ENCODE measurements at places on chromosomes 5 and 9.

GRCh38 chr5:33364406-33364805, 76.4 kb upstream of the TARS1 start:
- no peak for DNase-seq

GRCh38 chr9:131395157-131396098, 1.5 kb downstream of the PRRC2B start:
- DNase-seq: peak; percentile 51

GRCh38 chr5:54385994-54386393, 69.5 kb upstream of the HSPB3 start:
- DNase-seq: no peak

GRCh38 chr9:133443982-133444381, 15.8 kb upstream of the CACFD1 start:
- peak; percentile 25 for DNase-seq

DNA sequence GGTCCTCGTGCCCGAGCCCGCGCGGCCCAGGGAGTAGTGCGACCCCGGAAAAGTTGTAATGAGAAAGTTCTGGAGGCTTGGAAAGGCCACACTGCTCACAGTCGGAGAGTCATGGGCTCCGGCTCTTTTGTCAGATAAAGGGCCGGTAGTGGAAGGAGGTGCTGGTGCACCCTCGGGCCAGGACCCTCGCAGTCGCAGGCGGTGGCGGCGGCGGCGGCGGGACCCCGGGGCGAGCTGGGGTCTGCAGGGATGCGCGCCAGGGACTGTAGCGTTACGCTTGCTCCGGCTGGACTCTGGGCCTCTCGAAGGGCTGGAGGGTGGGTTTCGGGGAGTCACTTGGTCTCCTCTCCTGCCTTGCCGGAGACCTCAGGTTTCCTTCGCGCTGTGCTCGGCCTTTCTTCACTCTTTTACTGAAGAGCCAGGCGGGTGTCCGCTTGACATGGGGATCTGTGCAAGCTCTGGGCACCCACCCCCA, 1.5 kb downstream of the RORB start:
- no peak for DNase-seq

GRCh38 chr9:136840877-136841645, 1.2 kb upstream of the AJM1 start:
- peak; percentile 79 for DNase-seq

- peak; percentile 43 for DNase-seq
Observed at GRCh38 chr9:122453677-122454135, 24.0 kb downstream of the OR1J1 start.

DNA sequence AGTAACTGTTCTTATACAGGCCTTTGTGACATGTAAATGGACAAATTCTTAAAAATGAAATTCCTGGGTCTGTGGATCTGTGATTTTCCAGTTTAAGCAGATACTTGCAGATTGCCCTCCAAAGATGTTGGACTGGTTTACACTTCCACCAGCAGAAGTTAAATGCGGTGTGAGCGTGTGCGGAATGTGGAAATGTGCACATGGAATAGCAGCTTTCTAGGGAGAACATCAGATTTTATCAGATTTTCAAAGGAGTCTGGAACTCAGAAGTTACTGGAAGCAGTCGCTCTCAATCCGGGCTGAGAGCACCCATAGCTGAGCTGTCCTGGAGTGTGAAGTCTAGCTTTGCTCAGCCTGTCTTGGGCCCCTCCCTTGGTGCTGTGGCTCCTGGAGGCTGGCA, 97.4 kb downstream of the PPARGC1B start:
- no peak for DNase-seq

- no peak for DNase-seq
Observed at GRCh38 chr9:106467113-106467864, 395.7 kb upstream of the ZNF462 start.

- DNase-seq: no peak
Observed at GRCh38 chr9:14722391-14723035, at the start of gene CER1. Gene CER1, minus strand, starts transcription at chr9:14722733. Its CDS starts 61 bp downstream, at chr9:14722672.

GRCh38 chr5:34521628-34522290, 134.4 kb upstream of the RAI14 start:
- DNase-seq: no peak

DNA sequence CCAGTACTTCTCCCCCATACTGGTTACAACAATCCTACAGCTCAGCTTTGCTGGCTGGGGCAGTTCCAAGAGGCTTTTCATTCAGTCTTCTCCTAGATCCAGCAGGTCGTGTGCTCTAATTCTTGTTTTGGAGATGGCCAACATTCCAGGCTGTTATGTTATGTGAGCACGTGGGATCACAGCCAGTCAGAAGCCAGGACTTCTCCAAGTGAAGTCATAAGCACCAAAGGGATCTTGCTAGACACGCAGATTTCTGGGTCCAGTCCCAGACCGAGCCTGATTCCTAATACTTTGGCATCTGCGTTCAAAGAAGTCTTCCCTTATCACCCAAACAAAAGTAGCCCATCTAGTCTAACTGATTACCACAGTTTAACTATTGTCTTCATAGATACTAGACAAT, 1.4 kb upstream of the LARP1 start:
- DNase-seq: peak; percentile 75

GRCh38 chr5:166708291-166708690, 1583.2 kb upstream of the WWC1 start:
- DNase-seq: no peak

DNA sequence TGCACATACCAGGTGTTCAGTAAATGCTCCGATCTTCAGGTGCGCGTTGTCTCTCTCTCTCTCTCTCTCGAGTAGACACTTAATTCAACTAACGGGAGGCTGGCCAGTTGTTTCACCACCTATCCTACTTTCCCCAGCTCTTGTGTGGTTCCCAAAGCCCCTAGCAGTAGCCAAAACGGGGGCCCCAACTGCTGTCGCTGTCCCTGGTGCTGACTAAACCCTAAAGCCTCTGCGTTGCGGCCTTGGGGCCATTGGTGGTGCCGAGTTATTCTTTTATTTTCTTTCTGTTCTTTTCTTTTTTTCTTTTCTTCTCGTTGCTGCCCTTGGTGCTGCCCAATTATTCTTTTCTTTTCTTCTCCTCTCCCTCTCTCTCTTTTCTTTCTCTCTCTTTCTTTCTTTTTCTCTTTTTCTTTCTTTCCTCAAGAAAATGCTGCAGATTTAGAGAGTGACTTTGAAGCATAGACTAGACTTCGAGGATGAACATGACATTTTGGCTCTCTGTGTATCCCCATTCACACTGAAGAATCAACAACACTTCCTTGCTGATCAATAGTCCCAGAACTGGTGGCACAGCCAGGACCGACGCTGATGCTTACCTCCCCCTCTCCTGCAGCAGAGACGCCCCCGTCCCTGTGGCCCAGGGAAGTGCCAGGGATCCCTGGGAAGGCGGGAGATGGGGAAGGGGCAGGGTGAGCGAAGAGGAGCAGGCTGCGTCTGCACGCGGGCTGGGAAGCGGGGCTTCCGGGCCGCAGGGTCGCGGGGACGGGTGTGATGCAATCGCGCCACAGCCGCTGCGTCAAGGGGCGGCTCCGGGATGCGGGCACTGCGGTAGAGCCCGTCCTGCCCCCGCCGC, at the start of gene FBLL1:
TSS of gene FBLL1 (plus strand) at position 785 of the 853 bp plus-strand sequence. CDS start 200 bp downstream, outside the sequence.
- DNase-seq: no peak

GRCh38 chr9:134189145-134189469, 24.7 kb upstream of the RNU6ATAC start:
- DNase-seq: no peak

- DNase-seq: peak; percentile 93
Observed at GRCh38 chr5:91151947-91152346, 231.2 kb downstream of the ARRDC3 start.

- peak; percentile 87 for DNase-seq
Observed at GRCh38 chr9:114108016-114108833, 9.1 kb upstream of the KIF12 start.

GRCh38 chr9:16869882-16870595, 431 bp downstream of the BNC2 start:
- DNase-seq: peak; percentile 45

DNA sequence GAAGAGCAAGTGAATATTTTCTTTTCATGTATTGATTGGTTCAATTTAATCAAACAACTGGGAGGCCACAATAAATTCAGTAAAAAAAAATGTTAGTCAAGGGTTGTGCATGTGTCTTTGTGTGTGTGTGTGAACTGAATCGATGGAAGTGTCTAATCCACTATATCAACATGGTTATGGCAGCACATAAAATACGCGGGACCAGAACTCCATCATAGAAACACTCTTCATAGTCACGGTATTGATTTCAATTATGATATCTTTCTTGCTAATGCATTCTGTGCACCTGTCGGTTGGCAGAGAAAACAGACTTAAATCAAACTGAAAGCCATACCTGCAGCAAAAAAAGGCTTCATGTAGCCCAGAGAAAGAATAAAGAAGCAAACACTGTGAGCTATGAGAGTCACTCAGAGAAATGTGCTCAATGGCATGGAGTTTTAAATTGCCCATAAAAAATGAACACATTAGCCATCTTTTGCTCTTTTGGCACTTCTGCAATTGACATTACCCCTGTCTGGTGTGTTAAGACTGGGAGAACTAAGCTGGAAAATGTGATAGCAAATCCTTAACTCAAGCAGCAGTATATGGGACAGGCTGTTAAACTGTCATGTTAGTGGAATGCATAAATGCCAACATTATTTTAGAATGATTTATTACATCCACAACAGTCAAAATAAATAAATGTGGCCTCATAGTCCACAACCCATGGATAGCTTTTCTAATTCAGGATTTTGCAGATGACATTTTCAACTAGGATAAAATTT, 642.4 kb upstream of the C9orf72 start:
- DNase-seq: no peak

DNA sequence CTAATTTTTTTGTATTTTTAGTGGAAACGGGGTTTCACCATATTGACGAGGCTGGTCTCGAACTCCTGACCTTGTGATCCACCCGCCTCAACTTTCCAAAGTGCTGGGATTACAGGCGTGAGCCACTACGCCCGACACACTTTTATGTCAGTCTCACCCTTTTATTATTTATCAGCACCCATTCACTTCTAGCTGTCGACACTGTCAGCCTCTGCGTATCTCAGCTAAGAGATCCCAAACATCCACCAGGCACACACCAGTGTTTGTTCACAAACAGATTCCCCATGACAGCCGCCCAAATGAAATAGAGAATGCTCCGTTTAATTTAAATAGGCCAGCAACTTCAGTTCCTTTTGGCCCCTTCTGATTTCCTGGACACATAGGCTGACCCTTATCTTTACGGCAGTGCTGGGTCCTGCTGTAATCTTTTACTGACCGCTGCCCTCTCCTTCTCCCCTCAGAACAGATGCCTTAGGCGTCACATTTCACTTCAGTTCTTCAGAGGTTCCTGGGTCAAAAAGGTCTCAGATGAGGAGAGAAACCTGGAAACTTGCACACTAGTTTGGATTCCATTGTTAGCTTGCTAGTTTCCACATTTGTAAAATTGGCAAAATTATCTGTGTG, 43.1 kb upstream of the CKMT2 start:
- DNase-seq: no peak

DNA sequence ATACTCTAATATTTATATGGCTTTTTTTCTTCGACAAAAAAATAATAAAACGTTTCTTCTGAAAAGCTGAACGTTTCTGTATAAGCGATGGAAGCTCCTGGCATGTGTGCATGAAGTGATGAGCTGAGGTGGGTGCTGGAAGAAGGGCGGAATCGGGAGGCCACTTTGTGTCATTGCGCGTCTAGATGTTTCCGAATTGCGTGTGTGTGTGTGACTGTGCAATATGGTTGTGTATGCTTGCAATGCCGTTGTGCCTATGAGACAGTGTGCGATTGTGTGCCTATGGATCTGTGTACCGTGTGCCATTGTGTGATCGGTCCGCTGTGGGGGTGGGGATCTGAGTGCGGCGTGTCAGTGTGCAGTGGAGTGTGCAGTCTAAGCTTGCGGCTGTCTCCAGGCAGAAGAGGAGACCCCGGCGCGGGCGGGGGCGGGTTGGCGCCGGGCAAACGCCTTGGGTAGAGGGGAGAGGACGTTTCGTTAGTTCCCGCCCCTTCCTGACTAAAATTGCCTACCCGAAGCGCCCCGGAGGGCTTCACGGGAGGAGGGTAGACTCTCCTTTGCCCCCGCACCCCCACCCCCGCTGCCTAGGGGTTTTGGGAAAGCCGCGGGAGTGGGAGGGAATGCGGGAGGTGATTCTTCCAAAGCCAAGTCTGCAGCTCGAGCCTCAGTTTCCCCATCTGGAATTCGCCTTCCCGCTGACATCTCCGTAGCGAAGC, 24.2 kb downstream of the PCDHGC5 start:
- DNase-seq: peak; percentile 45

GRCh38 chr5:88188458-88189132, 80.0 kb downstream of the TMEM161B start:
- no peak for DNase-seq

DNA sequence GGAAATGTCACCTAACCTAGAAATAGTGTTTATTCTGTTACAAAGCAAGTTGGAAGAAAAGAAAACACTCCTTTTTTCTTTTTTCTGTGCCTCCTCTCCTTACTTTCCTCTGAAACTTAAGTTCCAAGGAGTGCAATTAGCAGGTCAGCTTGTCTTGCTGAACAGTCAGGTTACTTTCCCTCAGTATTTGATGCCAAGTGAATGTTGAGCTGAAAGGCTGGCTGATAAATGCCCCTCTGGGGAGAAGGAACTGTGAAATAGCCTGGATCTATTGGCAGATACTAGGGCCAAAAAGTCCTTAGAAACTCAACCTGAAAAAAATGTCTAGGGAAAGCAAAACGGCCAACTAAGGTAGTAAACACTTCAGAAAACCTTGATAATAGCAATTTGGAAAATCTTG, 43.6 kb downstream of the GRIA1 start:
- DNase-seq: no peak

- DNase-seq: no peak
Observed at GRCh38 chr5:96125231-96125891, 163.7 kb upstream of the ELL2 start.

GRCh38 chr9:37468620-37469019, 3.4 kb upstream of the ZBTB5 start:
- DNase-seq: no peak

GRCh38 chr9:124769549-124770358, 1.4 kb downstream of the NR6A1 start:
- peak; percentile 45 for DNase-seq

GRCh38 chr5:154811653-154812465, 38.5 kb downstream of the FAXDC2 start:
- DNase-seq: peak; percentile 67

DNA sequence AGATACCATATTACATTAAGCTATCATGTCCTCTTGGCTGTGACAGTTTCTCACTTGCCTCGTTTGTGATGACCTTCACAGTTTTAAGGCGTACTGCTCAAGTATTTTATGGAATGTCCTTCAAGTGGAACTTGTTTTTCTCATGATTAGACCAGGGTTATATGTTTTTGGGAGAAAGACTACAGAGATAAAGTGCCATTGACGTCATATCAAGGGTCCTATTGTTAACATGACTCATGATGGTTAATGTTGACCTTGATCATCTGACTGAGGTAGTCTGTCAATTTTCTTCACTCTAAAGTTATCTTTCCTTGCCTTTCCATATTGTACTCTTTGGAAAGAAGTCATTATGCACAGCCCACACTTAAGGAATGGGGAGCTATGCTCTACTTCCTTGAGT, 17.8 kb upstream of the PTBP3 start:
- no peak for DNase-seq

DNA sequence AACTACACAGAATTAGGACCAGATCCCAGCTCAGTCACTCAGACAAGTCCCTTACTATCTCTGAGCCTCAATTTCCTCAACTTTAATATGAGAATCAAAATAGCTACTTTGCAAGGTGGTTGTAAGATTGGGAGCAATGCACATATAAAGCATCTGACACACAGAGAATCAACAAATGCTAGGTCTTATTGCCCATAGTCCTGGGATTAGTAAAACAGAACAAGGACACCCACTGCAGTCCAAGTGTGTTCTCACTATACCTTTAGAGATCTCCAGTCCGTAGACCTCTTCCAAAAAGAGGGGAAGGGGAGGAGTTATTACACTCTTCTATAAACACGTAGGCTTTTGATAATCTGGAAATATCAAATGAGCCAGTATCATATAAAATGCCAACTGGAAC, 190.0 kb downstream of the CCDC192 start:
- no peak for DNase-seq

Measured in kidney tubule cell (primary cell).